ENCODE measurements at places on chromosomes 6 and 20.

DNA sequence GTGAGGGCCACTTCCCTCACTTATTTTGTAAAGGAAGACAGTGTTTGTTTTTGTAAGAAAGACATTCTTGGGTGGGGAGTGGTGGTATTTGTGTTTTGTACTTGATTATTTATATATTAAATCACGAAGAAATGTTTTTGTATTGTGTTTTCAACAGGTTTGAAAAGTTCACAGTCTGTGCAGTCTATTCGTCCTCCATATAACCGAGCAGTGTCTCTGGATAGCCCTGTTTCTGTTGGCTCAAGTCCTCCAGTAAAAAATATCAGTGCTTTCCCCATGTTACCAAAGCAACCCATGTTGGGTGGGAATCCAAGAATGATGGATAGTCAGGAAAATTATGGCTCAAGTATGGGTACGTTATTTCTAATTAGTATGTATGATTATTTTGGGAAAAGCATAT lies 137.2 kb downstream of the NCOA3 start:
- DNase-seq: no peak

DNA sequence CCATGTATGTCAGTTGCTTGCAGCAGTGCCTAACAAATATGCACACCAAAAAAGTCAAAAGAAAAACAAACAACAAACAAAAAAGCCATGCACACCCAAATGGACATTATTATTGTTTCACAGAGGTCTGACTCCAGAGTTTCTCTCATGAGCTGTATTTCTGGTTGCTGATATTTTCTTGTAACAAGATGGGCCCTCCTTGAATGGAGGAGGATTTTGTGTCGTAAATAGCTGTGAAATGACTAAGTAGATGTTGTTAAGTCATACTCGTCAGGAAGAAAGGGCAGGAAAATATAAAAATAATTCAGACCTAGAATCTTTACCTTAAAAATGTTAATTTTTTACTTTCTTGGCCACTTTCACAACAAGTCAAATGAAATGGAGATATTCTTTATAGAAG lies 96.0 kb downstream of the PLEKHG1 start:
- DNase-seq: no peak

DNA sequence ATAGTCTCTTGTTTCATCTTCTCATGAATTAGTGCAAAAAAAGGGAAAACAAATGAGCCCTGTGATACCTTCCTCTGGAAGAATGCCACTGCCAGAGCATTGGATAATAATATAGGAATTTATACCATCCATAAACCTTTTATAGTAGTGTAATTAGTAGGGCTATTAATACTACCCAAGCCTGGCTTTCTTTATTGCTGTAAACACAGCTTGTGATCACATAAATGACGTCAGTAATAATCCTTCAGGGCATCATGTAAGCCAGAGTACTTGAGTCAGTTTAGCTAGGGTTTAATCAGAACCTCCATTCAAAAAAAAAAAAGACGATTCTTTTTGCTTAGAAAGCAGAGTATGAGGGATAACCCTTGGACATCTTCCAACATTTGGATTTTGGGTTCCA lies 264.8 kb downstream of the SLC35F1 start:
- no peak for DNase-seq

- DNase-seq: no peak
Observed at GRCh38 chr20:15491575-15491974, 1081.7 kb downstream of the KIF16B start.
